ENCODE measurements at places on chromosomes 5 and 9. TPM values are rescaled to one million over a fixed set of nuclear protein-coding genes. Genes with fewer than 3 reads are reported as not detected.

DNA sequence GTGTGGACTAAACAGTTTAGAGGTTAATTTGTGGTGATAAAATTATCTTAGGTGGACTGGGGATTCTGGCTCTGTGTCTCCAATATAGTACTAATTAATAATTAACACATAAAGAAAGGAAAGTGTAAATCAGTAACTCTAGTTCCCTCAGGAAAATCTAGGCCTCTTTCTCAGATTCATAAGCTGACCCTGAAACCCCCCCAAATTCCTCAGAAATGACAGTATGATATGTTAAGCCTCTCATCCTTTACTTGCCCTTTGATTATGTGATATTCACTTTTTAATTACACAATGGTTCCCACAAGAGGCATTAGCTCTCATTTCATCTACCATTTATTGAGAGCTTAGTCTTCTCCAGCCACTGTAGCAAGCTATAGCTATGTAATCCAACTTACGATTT lies 636.2 kb upstream of the SEMA6A start:
- no peak overlapping the region for H3K27ac ChIP-seq
- H3K36me3 ChIP-seq, result no peaks in the 10 kb centered on the region
- no peaks in the 10 kb centered on the region for H3K27me3 ChIP-seq
- no peak overlapping the region for H3K4me3 ChIP-seq
- no peaks in the 10 kb centered on the region for H3K4me1 ChIP-seq

DNA sequence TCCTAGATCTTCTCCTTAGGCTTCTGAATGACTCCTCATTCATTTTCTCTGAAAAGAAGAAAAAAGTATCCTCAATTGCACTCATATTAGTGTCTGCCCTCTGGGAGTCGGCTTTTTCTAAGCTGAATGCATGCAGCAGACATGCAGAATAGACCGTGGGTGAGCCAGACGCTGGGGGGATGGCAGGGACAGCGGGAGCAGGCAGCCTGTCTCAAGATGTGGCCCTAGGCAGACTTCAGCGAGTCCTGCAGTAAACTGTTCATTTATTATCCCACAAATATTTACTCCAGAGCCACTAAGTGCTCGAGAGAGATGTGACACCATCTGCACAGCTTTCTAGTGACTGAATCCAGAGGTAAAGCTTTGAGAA lies 164.9 kb upstream of the RAI14 start:
- no peak overlapping the region for H3K4me3 ChIP-seq
- H3K27me3 ChIP-seq, result no peaks in the 10 kb centered on the region
- H3K36me3 ChIP-seq, result no peaks in the 10 kb centered on the region

DNA sequence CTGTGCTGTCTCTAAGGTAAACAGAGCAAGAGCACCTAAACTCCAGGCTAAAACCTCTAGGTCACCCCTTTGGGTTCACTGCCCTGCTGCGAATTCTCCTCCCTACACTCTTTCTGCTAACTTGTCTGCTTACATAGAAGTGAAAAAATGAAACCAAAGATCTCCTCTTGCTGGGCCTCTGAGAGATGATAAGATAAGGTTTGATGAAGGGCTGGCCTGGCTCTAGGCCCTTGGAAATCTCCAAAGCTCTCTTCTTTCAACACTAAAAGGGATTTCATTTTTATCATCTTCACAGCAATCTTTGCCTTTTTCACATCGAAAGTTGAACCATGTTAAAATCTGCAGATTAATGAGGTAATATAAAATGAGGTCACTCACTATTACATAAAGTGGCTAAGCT lies 450.8 kb upstream of the TLE4 start:
- no peak overlapping the region for H3K27ac ChIP-seq
- no peaks in the 10 kb centered on the region for H3K27me3 ChIP-seq
- H3K36me3 ChIP-seq, result no peaks in the 10 kb centered on the region
- no peak for DNase-seq
- no peaks in the 10 kb centered on the region for H3K4me1 ChIP-seq

GRCh38 chr5:15492545-15492944 lies 7.4 kb upstream of the FBXL7 start:
- H3K36me3 ChIP-seq, result no peaks in the 10 kb centered on the region
- no peaks in the 10 kb centered on the region for H3K27me3 ChIP-seq
- no peaks in the 10 kb centered on the region for H3K4me1 ChIP-seq
- no peak overlapping the region for H3K27ac ChIP-seq

The IFNB1 gene
- polyA plus RNA-seq, result not detected

- H3K4me3 ChIP-seq, result no peak overlapping the region
- H3K36me3 ChIP-seq, result no peaks in the 10 kb centered on the region
- H3K4me1 ChIP-seq, result no peaks in the 10 kb centered on the region
These were observed 14.0 kb downstream of the IRX2 start for GRCh38 chr5:2737273-2738155.

DNA sequence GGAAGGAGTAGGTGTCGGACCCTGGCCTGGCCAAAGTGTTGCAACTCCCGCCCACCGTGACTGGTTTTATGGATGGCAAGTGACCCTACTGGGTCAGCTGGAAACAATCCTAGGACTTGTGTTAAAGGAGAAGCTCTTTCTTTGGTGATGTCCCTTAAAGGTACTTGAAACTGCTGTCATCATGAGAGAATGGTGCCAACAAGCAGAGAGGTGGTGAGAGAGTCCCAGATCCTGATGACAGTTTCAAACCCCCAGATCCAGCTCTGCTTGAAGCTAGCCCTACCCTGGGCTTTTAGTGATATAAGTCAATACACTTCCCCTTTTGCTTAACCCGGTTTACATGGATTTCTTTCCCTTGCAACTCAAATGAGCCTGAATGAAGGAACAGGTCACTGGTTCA lies 72.5 kb upstream of the UBTD2 start:
- no peak for DNase-seq
- no peaks in the 10 kb centered on the region for H3K27me3 ChIP-seq

DNA sequence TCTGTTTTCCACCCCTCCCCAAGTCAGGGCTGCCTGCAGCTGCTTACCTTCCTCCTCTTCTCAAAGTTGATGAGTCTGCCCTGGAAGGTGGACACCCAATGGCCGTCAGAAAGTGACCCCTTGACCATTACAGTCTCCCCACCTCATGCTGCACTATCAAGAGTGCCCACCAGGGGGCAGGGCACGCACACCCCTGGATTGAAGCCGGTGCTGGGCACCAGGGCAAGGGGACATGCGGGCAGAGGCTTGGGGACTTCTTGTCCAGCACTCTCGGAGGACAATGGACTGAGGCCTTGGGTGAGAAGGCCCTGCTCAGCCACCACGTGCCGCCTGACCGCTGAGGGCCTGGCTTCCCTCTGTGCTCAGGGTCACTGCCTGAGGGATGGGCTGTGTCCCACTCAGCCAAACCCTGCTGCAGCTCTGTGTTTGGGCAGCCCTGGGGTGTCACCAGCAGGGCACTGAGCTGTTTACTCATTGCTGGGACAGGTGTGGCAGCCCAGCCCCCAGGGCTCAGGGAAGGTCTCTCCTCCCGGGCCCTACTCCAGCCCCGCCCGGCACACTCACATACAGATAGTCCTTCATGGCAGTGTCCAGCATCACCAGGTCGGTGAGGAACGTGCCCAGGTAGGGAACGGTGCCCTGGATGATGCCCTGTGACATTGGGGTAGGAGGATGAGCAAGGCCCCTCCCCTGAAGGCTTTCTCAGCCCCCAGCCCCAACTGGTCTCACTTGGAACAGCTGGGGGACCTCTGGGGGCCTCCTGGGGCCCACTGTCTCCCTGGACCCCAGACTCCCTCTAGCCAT lies 17.7 kb downstream of the RALGDS start:
- no peaks in the 10 kb centered on the region for H3K27me3 ChIP-seq
- peak overlapping the region; percentile 15 for H3K27ac ChIP-seq
- peaks cover 91% of the 10 kb centered on the region for H3K36me3 ChIP-seq
- H3K4me1 ChIP-seq, result no peaks in the 10 kb centered on the region
- H3K4me3 ChIP-seq, result no peak overlapping the region
- DNase-seq, result peak; percentile 55

The DAPK1 gene
- polyA plus RNA-seq, result not detected

The PCDHA9 gene
- polyA plus RNA-seq, result not detected

Measured in CD4-positive, alpha-beta memory T cell (primary cell).